ENCODE measurements at places on chromosomes 2 and 18. TPM values are rescaled to one million over a fixed set of nuclear protein-coding genes. Genes with fewer than 3 reads are reported as not detected.

The CHRNG gene
- not detected for total RNA-seq

The MYO7B gene
- 0.33 TPM for total RNA-seq

The SLC14A1 gene
- 3.0 TPM for total RNA-seq

The KCNG2 gene
- not detected for total RNA-seq

The OTOF gene
- total RNA-seq, result 0.41 TPM
